ENCODE measurements at places on chromosomes 12 and 14.

DNA sequence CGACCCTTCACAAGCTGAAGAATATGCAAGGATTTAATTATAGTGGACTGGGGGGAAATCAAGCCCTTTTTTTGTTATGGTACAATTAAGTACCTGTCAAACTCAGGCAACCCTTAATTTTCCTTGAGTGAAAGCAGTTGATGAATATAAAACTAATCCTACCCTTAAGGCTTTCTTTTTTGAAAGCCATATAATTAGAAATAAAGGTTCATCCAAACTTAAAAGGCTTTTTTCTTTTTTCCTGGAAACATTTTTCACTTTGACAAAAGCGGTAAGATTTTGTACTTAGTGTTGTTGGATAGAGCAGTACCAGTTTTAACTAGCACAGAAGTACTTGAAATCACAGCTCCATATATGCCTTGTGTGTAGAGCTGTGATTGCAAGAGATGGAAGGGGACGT is 91.9 kb upstream of the MANSC4 start:
- no peak for DNase-seq

GRCh38 chr14:56207626-56208292 is 89.5 kb downstream of the PELI2 start:
- no peak for DNase-seq

DNA sequence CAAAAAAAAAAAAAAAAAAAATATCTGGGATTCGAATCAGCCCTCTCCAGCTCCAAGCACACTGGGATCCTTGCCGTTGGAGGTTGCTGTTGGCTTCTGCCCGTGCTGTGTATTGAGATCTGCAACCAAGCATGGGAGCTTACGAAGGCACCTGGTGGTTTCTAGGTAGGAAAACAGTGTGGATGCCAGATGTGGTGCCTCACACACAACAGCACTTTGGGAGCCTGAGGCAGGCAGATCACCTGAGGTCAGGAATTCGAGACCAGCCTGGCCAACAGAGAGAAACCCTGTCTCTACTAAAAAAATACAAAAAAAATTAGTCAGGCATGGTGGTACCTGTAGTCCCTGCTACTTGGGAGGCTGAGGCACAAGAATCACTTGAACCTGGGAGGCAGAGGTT is 47.4 kb downstream of the ATF7 start:
- no peak for DNase-seq

GRCh38 chr12:93174473-93174872 is 203.3 kb upstream of the NUDT4 start:
- no peak for DNase-seq

DNA sequence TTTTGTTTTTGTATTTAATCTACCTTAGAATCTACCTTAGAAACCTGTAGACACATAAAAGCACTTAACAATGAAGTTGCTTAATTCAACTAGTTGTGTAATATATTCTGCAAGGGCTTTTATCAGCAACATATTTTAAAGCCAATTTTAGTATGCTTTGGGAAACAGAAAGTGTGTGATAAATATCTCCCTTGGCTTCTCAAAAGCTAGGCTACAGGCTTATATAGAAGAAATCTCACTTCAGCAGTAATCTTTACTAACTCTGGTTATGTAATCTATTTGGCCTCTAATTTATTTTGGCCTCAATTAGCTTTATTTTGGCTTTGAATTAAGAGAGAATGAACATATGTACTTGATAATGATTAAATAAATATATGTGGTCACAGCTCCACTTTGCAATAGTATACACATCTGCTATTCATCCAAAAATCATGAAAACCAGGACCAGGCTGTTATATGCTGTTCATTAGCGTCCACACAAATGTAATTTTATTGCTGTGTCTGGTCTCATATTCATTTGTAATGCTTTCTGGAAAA is 37.2 kb downstream of the LRP6 start:
- DNase-seq: no peak

DNA sequence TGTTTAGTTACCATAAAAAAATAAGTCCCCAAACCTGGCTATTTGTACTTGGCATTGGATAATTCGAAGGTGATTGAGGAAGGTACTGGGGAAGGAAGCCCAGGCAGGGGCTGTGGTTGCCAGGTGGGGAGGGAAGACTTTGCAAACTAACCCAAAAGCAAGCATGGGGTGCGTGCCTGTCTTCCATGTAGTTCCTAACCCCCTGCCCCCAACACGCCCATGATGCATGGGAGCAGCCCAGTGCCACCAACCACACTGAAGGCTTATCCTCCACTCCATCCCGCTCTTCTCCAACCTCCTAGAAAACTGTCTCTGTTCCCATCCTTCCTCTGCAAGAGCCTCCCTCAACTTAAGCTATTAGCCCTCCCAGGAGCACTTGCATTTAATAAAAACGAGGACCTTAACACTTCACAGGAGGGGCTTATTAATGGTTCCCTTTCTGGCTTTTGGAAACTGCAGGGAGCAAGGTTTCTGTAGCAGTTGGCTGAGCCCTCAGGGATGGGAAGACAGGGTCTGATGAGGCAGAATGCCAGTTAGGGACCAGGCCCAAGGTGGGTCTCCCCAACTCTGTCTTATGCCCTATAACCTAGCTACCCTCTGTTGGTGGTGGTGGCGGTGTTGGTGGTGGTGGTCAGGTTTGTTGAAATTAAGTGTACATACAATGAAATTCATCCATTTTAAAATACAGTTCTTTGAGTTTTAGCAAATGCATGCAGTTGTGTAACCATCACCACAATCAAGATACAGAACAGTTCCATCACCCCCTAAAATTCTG is 96.0 kb downstream of the ZFP36L1 start:
- DNase-seq: no peak

DNA sequence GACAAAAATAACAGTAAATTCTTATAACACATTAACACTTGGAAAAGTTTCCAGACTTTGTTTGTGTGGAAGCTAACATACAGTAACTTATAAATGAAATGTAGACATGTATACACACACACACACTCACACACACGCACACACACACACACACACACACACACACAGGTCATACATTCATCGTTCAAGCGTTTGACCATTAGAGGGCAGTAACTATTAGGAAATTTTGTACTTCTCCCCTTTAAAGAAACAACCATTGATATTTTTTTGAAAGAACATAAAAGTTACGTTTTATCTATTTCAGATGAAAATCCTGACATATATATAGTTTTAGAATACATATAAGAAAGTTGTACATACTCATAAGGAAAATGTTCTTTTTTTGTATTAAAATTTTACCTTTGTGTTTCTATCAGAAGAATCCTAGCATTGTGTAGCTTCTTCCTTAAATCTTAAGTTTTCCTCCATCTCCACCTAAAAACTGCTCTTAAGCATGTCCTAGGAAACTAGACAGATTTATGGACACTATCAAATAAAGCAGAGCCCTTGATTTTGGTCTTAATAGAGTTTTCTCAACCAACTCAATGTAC is 29.0 kb downstream of the PTPRQ start:
- DNase-seq: no peak

GRCh38 chr12:6956021-6956727 is 5.0 kb downstream of the PTPN6 start:
- peak; percentile 30 for DNase-seq
